Large intestine (tissue), 12 donors: ENCODE measurements at places on chromosomes 1 and 21.

GRCh38 chr21:37606549-37606948 lies 240.0 kb downstream of the DYRK1A start:
- DNase-seq: no peak
- H3K27me3 ChIP-seq: no peaks in the 10 kb centered on the region
- no peak overlapping the region for H3K27ac ChIP-seq
- H3K4me3 ChIP-seq: no peak overlapping the region

DNA sequence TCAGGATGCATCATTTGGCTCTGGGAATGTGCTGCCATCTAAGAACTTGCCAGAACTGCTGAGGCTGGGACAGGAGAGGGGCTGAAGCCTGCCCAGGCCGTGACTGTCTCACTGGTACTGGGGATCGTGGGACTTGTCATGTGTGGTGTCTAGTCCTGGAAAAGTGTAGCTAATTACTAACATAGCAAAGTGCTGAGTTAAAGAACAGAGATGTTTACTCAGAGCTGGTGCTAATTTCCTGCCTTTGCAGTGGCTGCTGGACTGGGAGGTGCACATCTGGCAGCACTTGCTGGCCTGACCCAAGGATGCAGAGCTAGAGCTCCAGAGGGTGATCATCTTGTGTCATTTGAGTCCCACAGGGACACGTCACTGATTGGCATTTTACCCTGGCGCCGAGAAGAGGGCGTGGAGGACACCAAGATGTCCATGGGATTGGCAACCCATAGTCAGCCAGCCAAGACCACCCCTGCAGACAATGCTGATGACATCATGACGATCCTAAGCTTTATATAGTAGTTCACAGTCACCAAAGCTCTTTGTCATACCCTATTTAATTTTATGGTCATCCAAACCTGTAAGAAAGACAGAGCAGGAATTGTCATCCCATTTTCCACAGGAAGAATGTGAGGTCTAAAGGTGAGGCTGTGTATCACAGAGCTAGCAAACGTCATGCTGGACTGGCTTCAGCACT lies 110.1 kb upstream of the SLC44A3 start:
- H3K4me1 ChIP-seq: peaks cover 24% of the 10 kb centered on the region
- no peak for DNase-seq
- H3K4me3 ChIP-seq: no peak overlapping the region
- peaks cover 2% of the 10 kb centered on the region for H3K36me3 ChIP-seq
- no peaks in the 10 kb centered on the region for H3K27me3 ChIP-seq
- no peak overlapping the region for H3K27ac ChIP-seq

DNA sequence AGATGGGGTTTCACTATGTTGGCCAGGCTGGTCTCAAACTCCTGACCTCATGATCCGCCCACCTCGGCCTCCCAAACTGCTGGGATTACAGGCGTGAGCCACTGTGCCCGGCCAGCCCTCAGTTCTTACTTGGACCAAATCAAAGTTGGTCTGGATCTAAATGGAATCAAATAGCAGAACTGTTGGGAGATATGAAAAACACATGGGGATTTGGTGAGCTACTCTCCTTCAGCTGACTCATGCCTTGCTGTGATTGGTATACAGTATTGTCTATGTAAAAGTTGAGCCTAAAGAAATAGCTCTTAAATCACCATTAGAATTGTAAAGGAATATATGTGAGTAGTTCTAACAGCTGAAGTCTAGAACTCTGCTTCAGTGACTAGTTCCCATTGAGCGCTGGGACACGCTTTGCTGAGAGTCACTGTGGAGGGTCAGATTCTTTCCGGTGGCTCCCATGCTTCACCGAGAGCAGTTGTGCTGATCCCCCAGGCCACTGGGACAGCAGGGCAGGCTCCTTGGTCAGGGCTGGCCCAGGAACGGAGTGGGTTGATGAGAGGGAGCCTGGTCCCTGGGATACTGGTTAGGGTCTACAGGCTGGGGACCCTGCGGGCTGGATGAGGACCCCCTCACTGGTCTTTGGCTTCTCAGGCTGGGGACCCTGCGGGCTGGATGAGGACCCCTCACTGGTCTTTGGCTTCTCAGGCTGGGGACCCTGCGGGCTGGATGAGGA lies 14.0 kb downstream of the PKNOX1 start:
- no peaks in the 10 kb centered on the region for H3K27me3 ChIP-seq
- DNase-seq: no peak
- H3K36me3 ChIP-seq: no peaks in the 10 kb centered on the region
- peaks cover 4% of the 10 kb centered on the region for H3K4me1 ChIP-seq

GRCh38 chr1:59360170-59360569 lies 63.3 kb downstream of the FGGY start:
- peak overlapping the region; percentile 79 for H3K27ac ChIP-seq
- no peak for DNase-seq
- no peak overlapping the region for H3K4me3 ChIP-seq
- no peaks in the 10 kb centered on the region for H3K36me3 ChIP-seq
- peaks cover 50% of the 10 kb centered on the region for H3K4me1 ChIP-seq

- no peaks in the 10 kb centered on the region for H3K27me3 ChIP-seq
- no peak overlapping the region for H3K27ac ChIP-seq
- H3K4me1 ChIP-seq: no peaks in the 10 kb centered on the region
These were observed 260.8 kb downstream of the GPATCH2 start for GRCh38 chr1:217369996-217370551.

- no peaks in the 10 kb centered on the region for H3K36me3 ChIP-seq
- H3K4me1 ChIP-seq: peaks cover 3% of the 10 kb centered on the region
These were observed 205.5 kb downstream of the RPS6KC1 start for GRCh38 chr1:213256438-213257087.

- H3K4me3 ChIP-seq: no peak overlapping the region
- no peaks in the 10 kb centered on the region for H3K36me3 ChIP-seq
- H3K27me3 ChIP-seq: no peaks in the 10 kb centered on the region
- H3K4me1 ChIP-seq: no peaks in the 10 kb centered on the region
- no peak overlapping the region for H3K27ac ChIP-seq
These were observed 80.4 kb upstream of the SPATA6 start for GRCh38 chr1:48552420-48552819.

- no peaks in the 10 kb centered on the region for H3K4me1 ChIP-seq
- no peaks in the 10 kb centered on the region for H3K36me3 ChIP-seq
- no peaks in the 10 kb centered on the region for H3K27me3 ChIP-seq
- no peak overlapping the region for H3K4me3 ChIP-seq
- DNase-seq: no peak
These were observed 168.9 kb downstream of the LMO4 start for GRCh38 chr1:87497380-87498203.

- no peak overlapping the region for H3K4me3 ChIP-seq
- H3K27me3 ChIP-seq: no peaks in the 10 kb centered on the region
- no peak overlapping the region for H3K27ac ChIP-seq
- peaks cover 4% of the 10 kb centered on the region for H3K4me1 ChIP-seq
These were observed 167.3 kb downstream of the FASLG start for GRCh38 chr1:172826096-172826741.

GRCh38 chr1:111161843-111162487 lies 21.9 kb downstream of the CEPT1 start:
- no peaks in the 10 kb centered on the region for H3K27me3 ChIP-seq
- H3K4me1 ChIP-seq: peaks cover 6% of the 10 kb centered on the region
- DNase-seq: peak; percentile 27
- no peak overlapping the region for H3K27ac ChIP-seq
- peaks cover 22% of the 10 kb centered on the region for H3K36me3 ChIP-seq

GRCh38 chr1:17080880-17081279 lies 27.0 kb upstream of the SDHB start:
- peaks cover 34% of the 10 kb centered on the region for H3K36me3 ChIP-seq
- H3K27ac ChIP-seq: no peak overlapping the region
- no peaks in the 10 kb centered on the region for H3K27me3 ChIP-seq
- DNase-seq: no peak
- no peak overlapping the region for H3K4me3 ChIP-seq
- no peaks in the 10 kb centered on the region for H3K4me1 ChIP-seq

GRCh38 chr1:205142102-205142469 lies 20.3 kb upstream of the RBBP5 start:
- no peaks in the 10 kb centered on the region for H3K27me3 ChIP-seq
- H3K27ac ChIP-seq: no peak overlapping the region
- no peak for DNase-seq
- H3K4me3 ChIP-seq: no peak overlapping the region
- peaks cover 2% of the 10 kb centered on the region for H3K4me1 ChIP-seq

- H3K36me3 ChIP-seq: no peaks in the 10 kb centered on the region
- no peak for DNase-seq
- no peak overlapping the region for H3K27ac ChIP-seq
These were observed 29.5 kb downstream of the PLPPR5 start for GRCh38 chr1:98975113-98975512.
